ENCODE measurements at places on chromosomes 1 and 21.

DNA sequence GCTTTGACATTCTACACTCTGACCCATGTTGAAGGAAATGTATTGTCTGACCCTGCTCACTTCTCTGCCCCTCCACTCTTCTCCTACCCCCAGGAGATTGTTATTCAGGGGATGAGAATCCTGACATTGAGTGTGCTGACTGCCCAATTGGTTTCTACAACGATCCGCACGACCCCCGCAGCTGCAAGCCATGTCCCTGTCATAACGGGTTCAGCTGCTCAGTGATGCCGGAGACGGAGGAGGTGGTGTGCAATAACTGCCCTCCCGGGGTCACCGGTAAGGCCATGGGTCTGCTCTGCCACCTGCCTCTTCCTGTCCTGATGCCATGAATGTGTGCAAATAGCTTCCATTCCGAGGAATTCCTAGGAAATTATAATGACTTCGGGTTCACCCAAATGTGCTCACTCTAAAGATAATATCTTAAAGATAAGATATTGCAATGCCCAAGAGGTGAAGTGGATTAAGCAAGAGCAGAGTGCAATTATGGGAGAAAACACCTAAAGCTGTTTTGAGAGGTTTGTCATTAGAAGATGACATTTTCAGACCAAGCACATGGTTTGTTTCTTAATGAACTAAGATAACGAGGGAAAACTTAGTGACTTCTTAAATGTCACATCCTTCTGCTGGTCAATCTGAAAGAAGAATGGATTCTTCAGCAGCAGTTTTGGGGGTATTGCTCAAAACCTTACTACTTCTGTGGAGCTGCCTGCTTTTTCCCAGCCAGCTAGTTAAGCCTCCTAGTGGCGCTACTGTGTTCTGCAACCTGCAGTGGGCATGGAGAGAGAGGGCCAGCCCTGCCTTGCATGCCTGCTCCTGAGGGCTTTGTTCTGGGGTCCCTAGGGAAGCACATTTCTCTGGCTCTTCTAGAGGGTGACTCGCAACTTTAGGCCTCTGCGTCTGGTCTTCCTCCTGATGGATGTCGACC is 41.6 kb downstream of the LAMC2 start:
- DNase-seq, result no peak

DNA sequence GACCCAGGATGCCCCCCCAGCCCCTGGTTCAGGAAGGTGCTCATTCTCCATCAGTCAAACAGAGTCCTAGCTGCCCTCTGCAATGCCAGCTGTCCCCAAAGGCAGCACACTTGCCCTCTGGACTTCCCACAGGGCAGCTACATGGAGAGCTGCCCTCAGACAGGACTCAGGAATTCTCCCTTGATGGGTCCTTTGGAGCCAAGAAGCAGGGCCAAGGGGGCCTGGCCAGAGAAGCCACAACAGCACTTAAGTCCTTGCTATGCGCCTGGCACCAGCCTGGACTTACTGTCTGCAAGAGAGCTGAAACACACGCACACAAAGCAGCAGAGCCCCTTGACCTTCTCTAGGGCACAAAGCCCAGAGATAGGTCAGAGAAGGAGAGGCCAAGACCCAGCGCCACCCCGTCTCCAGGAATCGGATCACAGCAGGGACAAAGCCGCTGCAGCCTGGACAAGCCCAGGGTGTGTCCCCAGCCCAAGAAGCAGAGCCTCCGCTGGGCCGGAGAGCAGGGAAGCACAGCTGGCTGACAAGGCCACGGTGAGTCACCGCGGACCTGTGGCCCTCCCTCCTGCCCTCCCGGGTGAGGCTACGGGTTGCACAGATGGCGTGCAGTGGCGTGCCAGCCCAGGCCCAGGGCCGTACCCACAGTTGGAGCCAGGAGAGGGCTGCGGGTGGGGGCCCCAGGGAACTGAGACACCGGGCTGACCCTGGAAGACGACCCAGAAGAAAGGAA is 1.7 kb downstream of the WNT9A start:
- no peak for DNase-seq

DNA sequence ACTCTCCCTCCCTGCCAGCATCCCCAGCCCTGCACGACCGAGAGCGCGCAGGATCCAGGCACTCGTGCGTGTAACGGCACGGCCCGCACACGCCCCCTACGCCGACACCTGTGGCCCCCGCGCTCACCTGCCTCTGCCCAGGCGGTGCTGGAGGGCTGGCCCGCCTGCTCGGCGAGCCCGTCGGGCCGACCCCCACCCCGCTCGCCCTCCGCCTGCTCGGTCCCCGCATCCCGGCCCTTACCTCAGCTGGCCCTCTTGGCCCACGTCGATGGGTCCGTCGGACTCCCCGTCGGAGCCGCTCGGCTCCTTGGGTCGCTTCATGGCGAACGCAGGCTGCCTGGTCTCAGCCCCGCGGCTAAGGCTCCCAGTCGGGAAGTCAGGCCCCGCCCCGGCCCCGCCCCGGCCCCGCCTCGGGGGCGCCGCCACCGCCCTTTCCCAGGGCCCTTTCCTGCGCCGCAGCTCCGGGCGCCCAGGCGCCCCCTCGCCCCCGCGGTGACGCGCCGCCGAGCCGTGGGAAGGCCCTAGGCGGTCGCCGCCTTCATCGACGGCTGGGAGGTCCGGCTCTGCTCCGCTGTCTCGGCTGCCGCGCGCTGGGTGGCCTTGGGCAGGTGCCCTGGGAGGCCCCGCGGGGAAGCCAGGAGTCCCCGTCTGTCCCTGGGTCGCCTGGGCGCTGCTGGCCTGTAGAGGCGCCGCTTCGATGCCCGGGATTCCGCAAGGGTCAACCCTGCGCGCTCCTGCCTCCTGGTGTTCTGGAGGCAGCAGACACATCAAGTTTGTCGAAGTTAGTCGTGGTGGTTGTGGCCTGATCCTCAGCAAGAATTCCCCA is at the start of gene HEYL:
Gene HEYL (minus strand): TSS at position 339 of the 826 bp plus-strand sequence. CDS start 18 bp downstream, at position 321.
- peak; percentile 39 for DNase-seq

DNA sequence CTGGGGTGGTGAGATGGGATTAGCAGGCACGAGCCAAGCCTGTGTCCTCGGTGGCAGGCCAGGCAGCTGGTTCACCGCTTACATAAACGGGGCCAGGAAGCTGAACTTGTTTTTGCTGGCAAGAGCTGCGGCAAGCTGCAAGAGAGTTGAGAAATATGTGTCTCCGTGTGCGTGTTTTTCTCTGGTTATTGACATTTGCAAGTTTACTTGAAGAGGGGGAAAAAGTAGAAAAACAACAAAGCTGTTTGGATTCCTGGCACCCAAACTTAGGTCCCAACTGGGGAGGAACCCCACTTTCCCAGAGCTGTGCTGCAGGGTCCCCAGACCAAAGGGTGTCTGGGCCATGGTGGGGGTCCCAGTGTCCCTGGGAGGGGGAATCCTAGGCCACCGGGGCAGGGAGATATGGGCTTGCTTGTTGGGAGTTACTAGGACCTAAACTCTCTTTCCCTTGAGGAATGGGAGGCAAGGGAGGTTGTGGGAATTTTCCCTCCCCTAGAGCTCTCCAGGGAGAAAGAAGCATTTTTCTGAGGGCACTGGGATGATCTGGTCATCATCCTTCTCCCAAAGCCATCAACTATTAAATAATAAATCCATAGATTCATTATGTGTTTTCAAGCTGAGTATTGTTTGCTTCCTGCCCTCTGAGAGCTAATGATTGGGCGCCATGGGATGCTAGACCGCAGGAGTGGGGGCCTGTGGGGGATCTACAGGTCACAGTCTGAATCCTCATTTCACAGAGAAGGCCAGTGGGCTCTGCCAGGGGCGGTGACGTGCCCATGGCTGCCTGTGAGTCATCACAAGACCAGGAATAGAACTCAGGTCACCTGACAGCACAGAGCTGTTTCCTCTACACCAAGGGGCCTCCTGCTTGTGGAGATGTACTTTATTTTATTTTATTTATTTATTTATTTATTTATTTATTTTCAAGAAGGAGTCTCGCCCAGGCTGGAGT is 14.8 kb downstream of the IL6R start:
- peak; percentile 62 for DNase-seq

GRCh38 chr1:27528818-27529703 is 39.1 kb upstream of the WASF2 start:
- DNase-seq, result no peak

- peak; percentile 58 for DNase-seq
These were observed 2.7 kb upstream of the MYOC start for GRCh38 chr1:171654942-171655745.

GRCh38 chr1:219220945-219221344 is 47.3 kb downstream of the LYPLAL1 start:
- DNase-seq, result no peak

- DNase-seq, result no peak
These were observed 696 bp downstream of the EBNA1BP2 start for GRCh38 chr1:43171312-43171875.

DNA sequence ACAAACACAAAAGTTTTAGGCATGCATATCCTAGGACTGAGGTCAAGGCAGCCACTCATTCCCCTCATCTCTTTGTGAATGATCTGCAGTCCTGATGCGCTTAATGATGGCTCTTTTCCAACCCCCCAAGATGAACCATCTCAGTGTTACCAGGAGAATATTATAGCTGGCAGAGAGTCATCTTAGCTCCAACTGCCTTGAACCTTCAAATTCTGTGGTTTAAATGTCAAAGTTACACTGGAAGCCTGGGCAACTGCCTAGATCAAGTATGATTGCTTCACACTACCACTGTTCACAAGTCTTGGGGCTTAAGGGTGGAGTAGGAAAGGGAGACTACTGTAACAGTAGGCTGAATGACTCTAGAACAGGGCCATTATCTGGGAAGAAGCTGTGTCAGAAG is 8.0 kb upstream of the MYBPHL start:
- no peak for DNase-seq

DNA sequence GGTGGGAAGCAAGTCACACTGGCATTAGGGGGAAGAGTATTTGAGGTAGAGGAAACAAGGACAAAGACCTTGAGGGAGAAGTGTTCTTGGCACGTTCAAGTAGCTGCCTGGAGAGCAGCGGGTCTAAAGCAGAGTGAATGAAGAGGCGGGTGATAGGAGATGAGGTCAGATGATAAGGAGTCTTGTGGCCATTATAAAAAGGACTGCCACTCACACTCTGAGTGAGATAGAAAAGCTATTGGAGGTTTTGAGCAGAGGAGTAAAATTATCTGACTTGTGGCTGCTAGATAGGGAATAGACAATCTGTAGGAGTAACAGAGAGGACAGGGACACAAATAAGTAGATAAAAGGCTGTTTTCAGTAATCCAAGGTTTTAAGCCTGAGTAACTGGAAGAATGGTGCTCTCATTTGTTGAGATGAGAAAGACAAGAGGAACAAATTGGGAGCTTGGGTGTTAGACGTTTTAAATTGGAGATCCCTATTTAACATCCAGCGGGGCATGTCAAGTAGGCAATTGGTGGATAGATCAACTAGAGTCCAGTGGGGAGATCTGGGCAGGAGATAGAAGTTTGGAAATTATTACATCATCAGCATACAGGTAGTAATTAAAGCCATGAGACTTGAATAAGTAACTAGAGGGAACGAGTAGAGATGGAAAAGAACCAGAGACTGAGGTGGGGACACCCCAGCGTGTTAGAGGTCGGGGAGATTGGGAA is 43.7 kb downstream of the HENMT1 start:
- no peak for DNase-seq

DNA sequence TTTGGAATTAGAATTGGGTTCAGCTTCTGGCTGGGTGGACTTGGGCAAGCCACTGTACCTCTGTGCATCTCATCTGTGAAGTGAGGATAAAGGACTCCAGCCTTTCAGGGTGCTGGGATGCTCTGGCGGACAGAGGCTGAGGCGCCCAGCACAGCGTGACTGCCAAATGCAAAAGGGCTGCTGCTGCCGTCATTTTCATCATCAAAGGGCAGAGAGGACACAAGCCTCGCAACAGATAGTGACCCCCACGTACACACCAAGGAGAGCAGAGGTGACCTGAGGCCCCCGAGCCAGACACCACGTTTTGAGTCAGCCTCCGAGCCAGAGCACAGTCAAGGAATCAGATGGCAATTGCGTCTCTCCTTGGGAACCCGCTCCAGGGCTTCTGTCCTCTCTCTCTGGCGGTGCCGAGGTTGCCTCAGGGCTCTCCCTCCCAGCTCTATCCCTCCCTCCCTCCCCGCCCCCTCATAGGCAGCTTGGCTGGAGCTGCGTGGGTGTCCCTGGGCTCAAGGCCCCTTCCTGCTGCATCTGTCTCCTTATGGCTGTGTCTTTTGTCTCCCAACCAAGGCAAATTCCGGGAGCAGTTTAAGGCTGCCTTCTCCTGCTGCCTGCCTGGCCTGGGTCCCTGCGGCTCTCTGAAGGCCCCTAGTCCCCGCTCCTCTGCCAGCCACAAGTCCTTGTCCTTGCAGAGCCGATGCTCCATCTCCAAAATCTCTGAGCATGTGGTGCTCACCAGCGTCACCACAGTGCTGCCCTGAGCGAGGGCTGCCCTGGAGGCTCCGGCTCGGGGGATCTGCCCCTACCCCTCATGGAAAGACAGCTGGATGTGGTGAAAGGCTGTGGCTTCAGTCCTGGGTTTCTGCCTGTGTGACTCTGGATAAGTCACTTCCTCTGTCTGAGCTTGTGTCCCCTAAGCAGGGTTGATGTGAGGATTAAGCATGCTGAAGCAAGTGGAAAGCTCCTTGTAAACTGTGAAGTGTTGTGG is 9.0 kb downstream of the HCRTR1 start:
- no peak for DNase-seq

GRCh38 chr1:73781251-73781650 is 416.7 kb downstream of the LRRIQ3 start:
- DNase-seq, result no peak

DNA sequence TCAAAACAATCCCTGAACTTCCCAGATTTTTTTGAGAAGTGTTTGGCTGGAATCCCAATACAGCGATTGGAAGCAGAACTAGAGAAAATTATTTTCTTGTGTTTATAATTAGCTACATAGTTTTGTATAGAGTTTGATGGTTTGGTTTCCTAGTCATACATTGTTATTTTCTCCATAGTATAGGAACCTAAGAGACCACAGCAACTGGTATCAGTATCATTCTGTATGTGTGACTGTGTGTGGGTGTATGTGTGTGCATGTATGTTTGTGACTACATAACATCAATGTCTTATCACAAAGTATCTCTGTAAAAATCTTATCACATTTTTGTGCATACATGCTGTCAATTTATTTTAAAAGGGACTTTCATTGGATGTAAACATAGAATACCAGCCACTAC is 780.5 kb downstream of the MRPL39 start:
- no peak for DNase-seq

DNA sequence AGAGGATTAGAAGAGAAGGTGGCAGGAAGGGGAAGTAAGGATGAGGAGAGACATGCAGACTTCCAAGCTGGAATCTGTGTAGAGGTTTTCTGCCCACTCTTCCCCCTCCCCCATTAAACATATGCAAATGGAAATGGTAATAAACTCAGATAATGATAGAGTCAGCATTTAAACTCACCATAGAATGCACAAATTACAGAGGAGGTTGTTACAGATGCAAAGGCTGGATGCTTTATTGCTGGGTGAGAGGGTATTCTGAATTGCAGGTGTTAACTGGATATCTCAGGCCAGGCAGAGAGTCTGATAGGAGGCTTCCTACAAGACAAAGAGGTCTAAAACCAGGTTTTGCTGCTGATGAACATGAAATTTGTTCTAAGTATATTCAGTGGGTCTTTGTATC is 372.5 kb downstream of the SEC16B start:
- no peak for DNase-seq
